Sigmoid colon (tissue), 7 donors: ENCODE measurements at places on chromosomes 1 and 21. TPM values are rescaled to one million over a fixed set of nuclear protein-coding genes. Genes with fewer than 3 reads are reported as not detected.

SPRR2G gene
- not detected for total RNA-seq

IFNAR2 gene
- total RNA-seq: 13.3 TPM

DNA sequence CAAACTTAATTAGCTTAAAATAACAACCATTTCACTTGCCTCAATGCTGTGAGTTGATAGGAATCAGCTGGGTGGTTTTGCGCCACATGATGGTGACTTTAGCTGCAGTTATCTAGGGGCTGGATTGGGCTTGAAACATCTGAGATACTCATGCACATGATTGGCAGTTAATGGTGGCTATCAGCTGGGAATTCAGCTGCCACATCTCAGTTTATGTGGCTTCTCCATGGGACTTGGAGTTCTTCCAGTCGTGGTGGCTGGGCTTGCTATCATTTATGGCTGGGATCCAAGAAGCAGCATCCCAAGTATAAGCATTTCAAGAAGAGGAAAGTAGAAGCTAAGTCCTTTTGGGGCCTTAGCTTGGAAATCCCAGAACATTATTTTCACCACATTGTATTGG, 36.4 kb downstream of the PDC start:
- no peaks in the 10 kb centered on the region for H3K4me1 ChIP-seq
- H3K27me3 ChIP-seq: no peaks in the 10 kb centered on the region
- DNase-seq: no peak
- peaks cover 6% of the 10 kb centered on the region for H3K36me3 ChIP-seq
- H3K4me3 ChIP-seq: no peak overlapping the region
- no peak overlapping the region for H3K27ac ChIP-seq

- peaks cover 8% of the 10 kb centered on the region for H3K4me1 ChIP-seq
- DNase-seq: peak; percentile 59
- no peak overlapping the region for H3K27ac ChIP-seq
- no peak overlapping the region for H3K4me3 ChIP-seq
Measured at GRCh38 chr21:41819856-41820281, 53.0 kb upstream of the RIPK4 start.

GRCh38 chr1:246351721-246352120, 155.4 kb downstream of the SMYD3 start:
- no peak overlapping the region for H3K27ac ChIP-seq
- no peaks in the 10 kb centered on the region for H3K4me1 ChIP-seq
- no peaks in the 10 kb centered on the region for H3K36me3 ChIP-seq
- DNase-seq: no peak

GRCh38 chr1:78839704-78840277, 166.7 kb downstream of the ADGRL4 start:
- H3K4me1 ChIP-seq: no peaks in the 10 kb centered on the region
- no peak for DNase-seq
- no peak overlapping the region for H3K27ac ChIP-seq
- no peaks in the 10 kb centered on the region for H3K36me3 ChIP-seq
- H3K4me3 ChIP-seq: no peak overlapping the region
